ENCODE measurements at places on chromosomes 7 and 10.

DNA sequence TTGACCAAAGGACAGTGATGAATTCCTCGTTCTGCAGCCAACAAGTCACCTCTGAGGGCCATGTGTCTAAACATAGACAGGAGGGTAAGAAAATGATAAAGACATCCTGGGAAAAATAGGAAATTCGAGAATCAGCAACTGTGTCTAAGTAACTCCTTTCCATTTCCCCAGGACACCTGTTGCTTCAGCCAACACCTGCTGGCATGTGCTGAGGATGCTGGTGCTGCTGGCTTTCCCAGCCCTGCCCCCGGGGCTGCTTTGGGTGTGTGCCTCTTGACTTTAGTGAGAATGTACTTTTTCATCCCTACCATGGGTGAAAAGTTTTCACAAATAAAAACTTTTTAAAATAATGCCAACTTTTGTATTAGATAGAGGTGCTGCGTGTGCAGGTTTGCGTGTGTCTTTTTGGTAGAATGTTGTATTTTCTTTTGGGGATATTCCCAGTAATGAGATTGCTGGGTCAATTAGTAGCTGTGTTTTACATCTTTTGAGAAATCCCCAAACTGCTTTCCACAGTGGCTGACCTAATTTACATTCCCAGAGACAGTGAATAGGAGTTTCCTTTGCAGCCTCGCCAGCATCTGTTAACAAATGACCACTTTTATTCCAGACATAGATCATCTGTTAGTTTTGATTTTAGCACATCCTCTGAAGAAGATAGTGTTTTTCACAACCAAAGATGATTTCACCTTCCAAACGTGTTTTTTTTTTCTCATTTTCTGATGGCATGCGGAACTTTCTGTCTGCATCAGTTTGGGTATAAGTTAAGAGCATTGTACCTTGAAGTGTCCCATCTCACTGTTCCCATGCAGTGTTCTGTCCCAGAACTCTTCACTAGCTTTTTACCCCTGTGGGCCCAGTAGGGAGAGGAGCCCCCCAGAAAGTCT lies 104.2 kb upstream of the ACBD5 start:
- DNase-seq = no peak

DNA sequence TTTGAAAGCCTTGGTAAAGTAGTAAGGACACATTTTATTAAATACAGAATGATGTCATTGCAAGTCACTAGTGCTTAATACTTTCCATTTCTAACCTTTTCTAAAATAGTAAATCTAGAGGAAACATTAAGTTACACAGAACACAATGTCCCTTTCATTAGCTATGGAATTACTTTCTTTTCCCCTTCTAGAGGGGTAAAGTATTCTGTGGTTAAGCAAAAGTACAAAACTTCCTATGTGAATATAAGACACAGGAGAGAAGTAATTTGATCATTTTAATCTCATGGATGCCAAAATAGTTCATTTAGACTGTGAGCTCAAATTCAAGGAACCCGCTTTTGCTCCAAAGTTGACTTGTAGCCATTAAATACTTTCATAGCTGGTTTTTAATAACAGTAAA lies 49.8 kb downstream of the SEMA3E start:
- DNase-seq = no peak

DNA sequence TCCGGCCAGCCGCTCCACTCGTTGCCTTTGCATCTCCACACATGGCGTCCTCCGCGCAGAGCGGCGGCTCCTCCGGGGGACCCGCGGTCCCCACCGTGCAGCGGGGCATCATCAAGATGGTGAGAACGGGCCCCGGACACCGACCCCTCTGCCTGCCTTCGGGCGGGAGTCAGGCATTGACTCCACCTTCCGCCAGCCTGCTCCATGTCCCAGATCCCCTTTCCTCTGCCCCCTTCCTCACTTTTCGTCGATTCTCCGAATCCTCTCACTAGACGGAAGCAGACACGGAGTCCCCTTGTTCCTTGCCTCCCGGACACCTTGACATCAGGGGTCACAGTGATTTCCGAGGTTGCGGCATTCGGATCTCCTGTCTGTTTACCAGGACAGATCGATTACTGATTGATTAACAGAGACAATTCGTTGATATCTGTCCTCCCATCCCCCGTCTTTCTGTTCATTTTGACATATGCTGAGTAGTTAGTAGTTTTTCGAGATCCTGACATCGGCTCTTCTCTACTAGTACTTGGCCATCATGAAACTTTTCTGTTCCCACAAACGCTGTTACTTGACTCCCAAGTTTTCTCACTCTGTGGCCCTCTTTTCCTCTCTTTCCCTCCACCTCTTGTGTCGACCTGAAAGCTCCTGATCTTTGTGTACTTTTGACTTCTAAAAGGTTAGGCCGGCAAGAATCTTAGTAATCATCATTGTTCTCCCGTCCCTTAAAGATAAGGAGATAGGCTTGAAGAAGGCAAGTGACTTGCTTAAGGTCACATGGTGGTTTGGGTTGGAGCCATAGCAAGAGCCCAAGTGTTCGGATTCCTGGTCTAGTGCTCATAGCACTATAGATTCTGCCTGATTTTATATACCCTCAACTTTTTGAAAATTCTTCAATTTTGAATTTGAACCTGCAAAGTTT lies 597 bp downstream of the SND1 start:
- DNase-seq = peak; percentile 27

DNA sequence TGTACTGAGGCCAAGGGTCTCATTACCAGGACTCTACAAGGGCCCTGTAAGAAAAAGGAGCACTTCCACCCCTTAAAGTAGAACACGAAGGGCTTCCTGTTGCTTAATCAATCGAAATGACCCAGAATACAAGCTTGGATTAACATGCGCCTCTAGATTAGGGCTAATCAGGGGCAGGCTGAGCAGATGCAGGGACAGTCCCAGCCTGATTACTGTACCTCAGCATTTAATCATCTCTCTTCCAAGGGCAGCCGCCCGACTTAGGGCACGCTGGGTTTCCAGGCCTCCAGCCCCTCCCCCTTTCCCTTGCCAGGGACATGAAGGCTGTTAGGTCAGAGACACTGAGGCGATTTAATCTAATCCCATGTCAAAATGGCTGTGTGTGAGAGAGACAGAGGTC lies 138.6 kb downstream of the NRF1 start:
- no peak for DNase-seq

DNA sequence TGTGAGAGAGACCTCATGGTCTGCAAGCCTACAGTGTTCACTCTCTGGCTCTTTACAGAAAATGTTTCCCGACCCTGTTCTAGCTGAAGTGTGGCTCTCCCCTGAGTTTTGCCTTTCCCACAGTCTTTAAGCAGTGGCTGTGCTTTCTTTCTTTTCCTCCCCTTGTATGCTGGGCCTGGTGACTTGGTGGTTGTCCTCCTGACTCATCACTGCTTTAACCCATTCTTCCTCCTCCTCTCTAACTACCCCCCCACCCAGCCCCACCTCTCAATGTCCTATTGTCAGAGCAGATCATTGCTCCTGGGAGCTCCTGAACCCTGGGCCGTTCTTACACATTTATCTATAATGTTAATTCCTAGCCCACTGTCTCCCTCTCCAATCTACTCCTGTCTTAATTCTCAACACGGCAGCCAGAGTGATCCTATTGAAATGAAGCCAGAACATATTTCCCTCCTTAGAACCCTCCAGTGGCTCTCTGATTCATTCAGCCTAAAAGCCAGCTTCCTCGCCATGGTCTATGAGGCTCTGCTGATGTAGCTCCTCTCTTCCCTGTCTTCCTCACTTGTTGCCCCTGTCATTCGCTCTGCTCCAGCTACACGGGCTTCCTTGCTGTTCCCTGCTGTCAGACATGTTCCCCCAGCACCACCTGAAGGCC lies 55.0 kb downstream of the DENND11 start:
- DNase-seq = no peak

- DNase-seq = no peak
Measured at GRCh38 chr10:98308669-98309365, 40.8 kb upstream of the LOXL4 start.

GRCh38 chr10:64477791-64478190 lies 956.6 kb downstream of the REEP3 start:
- no peak for DNase-seq

- DNase-seq = no peak
Measured at GRCh38 chr10:13499150-13499549, 29.7 kb downstream of the BEND7 start.

GRCh38 chr7:150621376-150621775 lies 10.8 kb downstream of the GIMAP6 start:
- DNase-seq = no peak

GRCh38 chr10:103224133-103224532 lies 21.6 kb upstream of the RPEL1 start:
- no peak for DNase-seq

DNA sequence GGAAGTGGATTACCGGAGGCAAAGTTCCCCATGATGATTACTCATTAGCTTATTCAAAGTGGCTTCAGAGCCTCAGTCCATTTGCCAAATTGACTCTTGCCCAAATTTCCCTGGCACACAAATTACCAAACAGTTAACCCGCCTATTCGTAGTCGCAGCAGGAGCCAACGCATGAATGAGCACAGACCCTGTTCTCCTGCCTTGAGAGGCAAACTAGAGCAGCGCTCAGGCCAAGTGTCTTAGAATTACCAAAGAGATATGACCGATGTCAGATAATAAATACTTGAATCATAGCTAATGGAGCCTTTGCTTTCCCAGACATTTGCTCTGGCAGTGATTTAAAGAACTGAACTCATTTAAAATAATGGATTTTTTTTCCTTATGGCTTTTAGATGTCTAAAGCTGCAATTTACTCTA lies 64.9 kb downstream of the CTTNBP2 start:
- DNase-seq = no peak

GRCh38 chr10:100216006-100216405 lies 13.4 kb downstream of the CHUK start:
- DNase-seq = peak; percentile 25

DNA sequence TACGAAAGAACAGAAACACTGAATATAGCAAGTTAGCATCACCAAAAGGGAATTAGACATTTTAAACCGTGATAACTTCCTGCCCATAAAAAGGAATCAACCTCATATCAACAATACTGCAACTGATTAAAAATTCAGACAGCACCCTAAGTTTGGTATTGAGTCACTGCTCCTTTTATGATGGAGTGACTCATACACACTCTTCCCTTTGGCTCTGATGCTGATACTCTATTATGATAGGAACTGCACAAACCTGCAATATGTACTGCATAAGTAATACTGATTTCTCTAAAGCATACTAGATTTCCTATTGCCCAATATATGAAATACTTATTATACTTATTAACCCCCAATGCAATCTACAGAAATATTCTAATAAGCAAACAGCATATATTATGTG lies 118.7 kb downstream of the PARD3 start:
- peak; percentile 63 for DNase-seq

- DNase-seq = no peak
Measured at GRCh38 chr10:103467406-103467805, 8.7 kb upstream of the CALHM1 start.

DNA sequence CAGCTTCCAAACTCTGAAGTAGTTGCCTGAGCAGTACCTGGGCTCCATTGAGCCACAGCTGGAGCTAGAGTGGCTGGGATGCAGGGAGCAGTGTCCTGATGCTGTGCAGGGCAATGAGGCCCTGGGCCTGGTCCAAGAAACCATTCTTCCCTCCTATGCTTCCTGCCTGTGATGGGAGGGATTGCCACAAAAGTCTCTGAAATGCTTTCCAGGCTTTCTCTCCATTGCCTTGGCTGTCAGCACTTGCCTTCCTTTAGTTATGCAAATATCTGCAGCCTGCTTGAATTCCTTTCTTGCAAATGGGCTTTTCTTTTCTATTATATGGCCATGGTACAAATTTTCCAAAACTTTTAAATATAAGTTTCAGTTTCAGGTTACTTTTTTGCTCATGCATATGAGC lies 972.2 kb upstream of the MBL2 start:
- DNase-seq = no peak

DNA sequence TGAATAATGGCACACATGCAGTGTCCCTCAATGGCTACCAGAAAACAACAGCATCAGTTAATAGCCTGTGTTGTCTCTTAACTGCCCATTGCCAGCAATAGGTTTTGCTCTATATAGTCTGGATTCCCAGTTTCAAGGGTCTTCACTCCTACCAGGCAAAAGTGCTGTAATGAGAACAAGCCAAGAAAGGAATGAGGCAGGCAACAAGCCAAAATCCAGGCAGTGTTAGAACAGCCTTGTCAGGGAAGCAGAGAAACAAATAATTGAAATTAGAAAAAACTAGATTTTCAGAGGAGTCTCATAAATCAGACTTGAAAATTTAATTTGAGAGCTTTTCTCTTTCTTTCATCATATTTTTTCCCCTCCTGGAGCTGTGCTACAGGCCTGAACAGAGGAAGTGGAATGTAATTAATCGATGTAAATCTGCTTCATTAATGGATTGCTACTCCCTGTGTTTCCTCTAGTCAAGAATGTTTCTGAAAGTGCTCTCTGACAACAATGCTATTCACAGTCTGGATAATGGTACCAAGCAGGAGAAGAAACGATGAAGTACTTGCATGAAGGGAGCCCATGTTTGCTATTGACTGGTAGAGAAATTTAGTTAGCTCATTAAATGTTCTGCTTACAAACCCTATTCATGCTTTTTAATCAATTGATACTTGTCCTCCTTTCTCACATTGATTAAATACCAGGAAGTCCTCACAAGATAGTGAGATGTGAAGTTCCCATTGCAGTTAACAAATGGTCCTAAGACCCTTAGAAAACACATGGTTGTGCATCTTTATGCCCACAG lies 202.0 kb upstream of the LRRTM3 start:
- no peak for DNase-seq

- no peak for DNase-seq
Measured at GRCh38 chr10:127344346-127344745, 148.0 kb upstream of the INSYN2A start.

GRCh38 chr7:157863906-157864810 lies 527.4 kb downstream of the DNAJB6 start:
- no peak for DNase-seq

- DNase-seq = peak; percentile 29
Measured at GRCh38 chr7:33959676-33960075, 54.3 kb downstream of the BMPER start.

- DNase-seq = no peak
Measured at GRCh38 chr7:78850093-78850740, 603.2 kb downstream of the MAGI2 start.

GRCh38 chr7:45665172-45665571 lies 91.0 kb downstream of the ADCY1 start:
- DNase-seq = no peak

GRCh38 chr10:95988702-95989101 lies 54.7 kb upstream of the CCNJ start:
- DNase-seq = no peak

- no peak for DNase-seq
Measured at GRCh38 chr10:35165136-35165535, 38.5 kb downstream of the CREM start.

- DNase-seq = no peak
Measured at GRCh38 chr10:101379663-101380352, 25.8 kb downstream of the BTRC start.

GRCh38 chr7:17056491-17057142 lies 174.8 kb upstream of the AGR3 start:
- DNase-seq = peak; percentile 66

DNA sequence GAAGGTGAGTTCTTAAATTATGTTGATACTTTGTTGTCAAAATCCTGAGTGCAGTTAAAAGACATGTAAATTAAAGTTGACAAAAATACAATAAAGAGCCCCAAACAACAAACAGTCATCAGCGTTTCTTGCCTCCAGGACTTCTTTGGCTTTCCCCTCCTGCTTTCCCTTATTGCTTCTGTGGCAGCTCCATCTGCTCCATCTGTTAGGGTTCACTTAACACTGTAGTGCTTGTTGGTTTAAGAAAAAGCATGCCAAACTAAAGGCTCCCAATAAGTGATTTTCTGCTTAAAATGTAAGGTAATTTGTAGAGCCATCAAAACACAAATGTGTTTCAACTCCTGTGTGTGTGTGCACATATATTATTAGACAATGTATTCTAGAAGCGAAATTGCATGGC lies 254.3 kb upstream of the GNAI1 start:
- no peak for DNase-seq

- no peak for DNase-seq
Measured at GRCh38 chr10:118047157-118047719, 497 bp upstream of the RAB11FIP2 start.

Data from amniotic epithelial cell (primary cell).